ENCODE measurements at places on chromosomes 2 and 18.

GRCh38 chr2:36801088-36801487, 104.6 kb downstream of the VIT start:
- no peak for DNase-seq

GRCh38 chr2:36371070-36371874, 15.7 kb downstream of the CRIM1 start:
- DNase-seq = no peak

- DNase-seq = no peak
Measured at GRCh38 chr2:28582595-28582994, 86.7 kb downstream of the PLB1 start.

DNA sequence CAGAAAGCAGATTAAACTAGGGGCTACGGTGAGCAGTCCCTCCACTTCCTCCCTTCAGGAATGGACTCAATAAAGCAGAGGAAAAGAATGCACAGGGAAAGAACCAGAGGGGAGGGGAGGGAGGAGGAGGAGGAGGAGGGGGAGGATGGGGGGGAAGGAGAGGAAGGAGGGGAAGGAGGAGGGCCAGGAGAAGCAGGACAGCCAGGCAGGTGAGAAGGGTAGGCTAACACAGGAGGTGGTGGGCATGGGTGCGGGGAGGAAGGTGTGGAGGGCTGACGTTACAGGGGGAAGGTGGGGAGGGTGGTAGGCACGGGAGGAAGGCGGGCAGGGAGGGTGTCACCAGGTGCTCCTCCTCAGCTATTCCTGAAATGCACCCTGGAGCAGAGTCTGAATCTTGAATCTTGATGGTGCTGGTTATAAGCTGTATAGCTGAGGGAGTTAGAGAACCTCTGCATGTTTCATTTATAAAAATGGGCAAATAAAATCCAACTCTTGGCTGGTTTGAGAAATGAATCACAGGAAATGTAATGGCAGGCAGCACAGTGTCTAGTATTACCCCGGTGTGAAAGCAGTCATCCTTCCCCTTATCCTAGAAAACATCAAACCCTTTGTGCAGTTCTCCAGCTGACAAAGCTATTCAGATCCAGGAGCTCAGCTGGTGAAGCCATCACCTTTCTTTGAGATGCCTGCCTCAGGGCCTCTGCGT, 3.4 kb downstream of the TMEM18 start:
- DNase-seq = no peak

DNA sequence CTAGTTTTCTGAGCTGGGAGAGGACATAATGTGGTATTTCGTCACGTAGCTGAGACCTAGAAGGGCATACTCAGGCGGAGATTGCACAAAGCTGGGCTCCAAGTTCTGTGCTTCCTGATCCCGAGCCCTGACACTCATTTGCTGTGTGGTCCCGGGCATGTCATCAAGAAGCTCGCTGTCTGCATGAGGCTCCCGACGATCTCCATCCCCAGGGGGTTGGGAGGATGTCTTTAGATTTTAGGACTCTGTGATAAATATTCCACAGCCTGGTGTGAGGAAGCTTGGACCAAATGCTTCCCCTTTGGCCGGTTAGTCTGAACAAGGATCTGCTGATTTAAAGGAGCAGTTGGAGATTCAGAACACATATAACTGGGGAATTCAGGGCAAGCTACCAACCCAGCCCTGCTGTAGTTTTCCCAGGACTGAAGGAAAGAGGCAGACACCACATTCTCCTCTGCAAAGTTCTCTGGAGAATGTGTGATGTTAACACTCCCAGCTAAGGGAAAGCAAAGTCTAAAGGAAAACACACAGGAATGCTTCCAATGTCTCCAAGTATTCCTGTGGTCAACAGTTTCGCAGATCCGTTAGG, 2.3 kb downstream of the KCNE4 start:
- no peak for DNase-seq

DNA sequence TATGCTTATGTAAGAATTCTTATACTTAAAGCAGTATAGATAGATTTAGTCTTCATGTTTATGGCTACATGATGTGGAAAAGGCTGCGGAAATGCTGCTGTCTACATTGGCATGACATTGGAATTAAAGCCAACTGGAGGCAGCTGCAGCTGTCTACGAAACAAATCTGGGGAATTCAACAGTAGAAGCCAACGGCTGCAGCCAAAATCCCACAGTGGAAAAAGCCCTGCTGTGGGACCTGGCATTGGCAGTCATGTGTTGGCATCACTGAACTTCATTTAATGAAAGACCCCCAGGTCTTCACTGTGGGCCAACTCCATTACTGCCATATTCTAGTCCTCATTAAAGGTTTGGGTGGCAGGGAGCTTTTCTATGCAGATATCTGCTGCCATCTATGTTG, 223.6 kb downstream of the SLC8A1 start:
- DNase-seq = no peak

DNA sequence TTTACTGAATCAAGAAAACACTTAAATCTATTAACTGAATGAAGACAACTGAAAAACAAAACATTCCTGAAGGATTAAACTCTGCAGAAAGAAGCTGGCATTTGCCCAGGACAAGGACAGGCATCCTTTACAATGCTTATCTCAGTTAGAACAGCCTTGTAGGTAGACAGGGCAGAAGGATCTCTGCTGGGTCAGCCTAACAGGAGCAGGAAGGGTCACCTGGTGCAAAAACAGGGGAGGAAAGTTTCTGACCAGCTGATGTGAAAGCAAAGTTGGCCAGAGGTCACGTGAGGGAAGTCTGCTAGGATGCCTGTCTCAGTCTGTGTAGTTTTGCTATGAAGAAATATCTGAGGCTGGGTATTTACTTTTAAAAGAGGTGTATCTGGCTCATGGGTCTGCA, 348.6 kb downstream of the ANAPC1 start:
- no peak for DNase-seq

- DNase-seq = no peak
Measured at GRCh38 chr2:9573840-9574239, 18.2 kb upstream of the ADAM17 start.

GRCh38 chr2:208782097-208782496, 375.5 kb downstream of the PTH2R start:
- DNase-seq = no peak

DNA sequence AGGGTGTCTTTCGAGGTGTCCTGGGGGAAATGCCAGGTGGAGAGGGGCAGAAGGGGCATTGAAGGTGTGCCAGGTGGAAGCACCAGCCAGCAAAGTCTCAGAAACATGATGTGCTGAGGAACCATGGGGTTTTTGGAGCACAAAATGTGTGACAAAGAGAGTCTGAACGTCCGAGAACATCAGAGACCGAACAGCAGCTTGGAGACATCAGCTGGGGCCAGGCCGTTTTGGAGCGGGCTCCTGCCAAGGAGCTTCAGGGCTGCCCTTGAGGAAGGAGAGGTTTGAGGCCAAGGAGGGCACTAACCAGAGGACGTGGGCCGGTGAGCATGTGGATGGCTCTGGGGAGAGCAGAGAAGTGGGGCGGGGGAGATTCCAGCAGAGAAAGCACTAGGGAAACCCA, 5.3 kb upstream of the MBP start:
- no peak for DNase-seq

GRCh38 chr2:106288873-106289272, 94.8 kb upstream of the UXS1 start:
- no peak for DNase-seq

DNA sequence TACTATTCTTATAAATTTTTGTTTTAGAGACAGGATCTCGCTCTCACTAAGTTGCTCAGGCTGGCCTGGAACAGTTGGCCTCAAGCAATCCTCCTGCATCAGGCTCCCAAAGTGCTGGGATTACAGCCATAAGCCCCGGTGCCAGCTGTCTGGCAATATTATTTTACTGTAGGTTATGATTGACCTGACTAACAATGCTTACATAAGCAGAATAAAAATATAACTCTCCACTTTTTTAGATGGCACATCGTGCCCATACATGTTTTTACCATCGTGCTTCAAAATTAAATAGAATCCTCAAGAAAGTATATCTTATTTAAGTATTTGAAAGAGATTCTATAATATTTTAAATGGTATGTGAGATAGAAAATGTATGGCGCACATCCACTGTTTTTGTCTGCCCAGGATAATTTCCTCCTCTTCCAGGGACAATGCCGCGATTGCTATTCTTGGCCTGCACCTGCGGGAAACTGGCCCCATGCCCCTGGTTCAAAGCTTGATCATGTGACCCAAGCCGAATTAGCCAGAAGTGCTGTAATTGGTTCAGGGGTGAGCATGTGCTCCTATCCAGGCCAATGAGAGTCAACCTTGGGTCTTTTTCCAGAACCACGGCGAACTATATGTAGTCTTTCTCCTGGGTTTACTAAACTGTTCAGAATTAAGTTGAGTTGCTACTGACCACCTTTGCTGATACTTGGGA, 38.3 kb upstream of the GREB1L start:
- DNase-seq = no peak

DNA sequence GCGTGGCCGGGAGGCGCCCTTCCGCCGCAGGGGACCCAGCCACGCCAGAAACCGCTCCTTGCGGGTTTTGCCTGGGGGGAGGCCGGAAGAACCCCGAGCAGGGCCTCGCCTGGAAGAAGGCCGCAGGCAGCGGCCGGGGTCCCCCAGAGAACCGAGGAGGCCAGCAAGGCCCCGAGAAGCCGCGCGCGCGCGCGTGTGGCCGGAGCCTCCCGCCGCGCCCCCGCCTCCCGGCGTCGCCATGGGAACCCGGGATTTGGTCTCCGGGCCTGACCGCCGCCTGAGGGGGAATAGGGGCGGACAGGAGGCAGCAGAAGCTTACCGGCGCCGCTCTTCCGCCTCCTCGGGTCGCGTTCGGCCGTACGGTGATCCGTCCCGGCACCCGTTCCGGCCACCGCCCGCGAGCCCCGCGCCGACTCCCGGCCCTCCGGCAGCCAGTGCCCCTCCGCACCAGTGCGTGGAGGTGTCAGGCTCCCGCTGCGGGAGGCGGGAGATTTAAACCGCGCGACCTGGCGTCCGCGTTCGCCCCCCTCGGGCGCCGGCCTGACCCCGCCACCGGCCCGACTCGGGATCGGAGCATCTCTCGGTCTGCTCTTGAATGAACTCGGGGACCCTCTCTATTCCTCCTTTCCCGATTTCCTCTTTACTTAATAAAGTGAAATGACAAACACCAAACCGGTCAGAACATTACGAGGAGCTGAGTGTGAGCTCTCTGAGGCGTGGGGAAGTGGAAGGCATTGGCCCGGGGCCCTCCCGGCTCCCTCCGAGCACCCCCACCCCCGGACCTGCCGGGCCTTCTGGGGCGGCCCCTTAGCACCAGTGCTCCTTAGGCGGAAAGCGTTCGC, at the start of gene ICA1L:
Gene ICA1L, minus strand, starts transcription at position 467 of the 842 bp plus-strand sequence. CDS start 42,757 bp downstream, outside the sequence.
- DNase-seq = peak; percentile 62

GRCh38 chr2:207088276-207088675, 77.5 kb downstream of the KLF7 start:
- no peak for DNase-seq

DNA sequence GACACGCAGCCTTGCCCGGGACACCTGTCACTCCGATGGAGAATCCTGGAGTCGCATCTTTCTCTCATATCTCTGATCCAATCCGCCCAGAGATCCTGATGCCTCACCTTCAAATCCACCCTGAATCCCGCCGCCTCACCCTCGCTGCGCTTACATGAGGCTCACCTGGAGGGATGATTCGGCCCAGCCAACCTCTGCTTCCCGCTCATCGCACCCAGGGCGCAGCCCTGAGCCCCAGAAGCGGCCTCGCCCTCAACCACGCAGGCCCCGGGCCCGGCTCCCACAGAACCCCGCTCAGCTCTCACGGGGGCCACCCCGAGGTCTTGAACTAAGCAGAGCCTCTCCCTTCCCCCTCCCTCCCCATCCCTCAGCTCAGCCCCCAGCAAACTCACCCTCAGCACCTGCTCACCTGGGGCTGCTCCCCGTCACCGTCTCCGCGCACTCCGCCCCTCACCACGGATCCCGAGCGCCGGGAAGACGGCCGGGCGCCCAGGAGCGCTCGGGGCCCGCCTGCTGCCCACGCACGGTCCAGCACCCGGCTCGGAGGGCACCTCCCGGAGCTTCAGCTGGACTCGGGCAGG, 160.0 kb downstream of the NDUFA10 start:
- no peak for DNase-seq

GRCh38 chr2:40120026-40120425, 331.9 kb downstream of the SLC8A1 start:
- no peak for DNase-seq

- DNase-seq = no peak
Measured at GRCh38 chr2:1979569-1979968, 235.3 kb upstream of the PXDN start.

- no peak for DNase-seq
Measured at GRCh38 chr18:34694591-34695165, 15.4 kb upstream of the DTNA start.

GRCh38 chr2:241458687-241459086, 49.7 kb downstream of the STK25 start:
- no peak for DNase-seq

DNA sequence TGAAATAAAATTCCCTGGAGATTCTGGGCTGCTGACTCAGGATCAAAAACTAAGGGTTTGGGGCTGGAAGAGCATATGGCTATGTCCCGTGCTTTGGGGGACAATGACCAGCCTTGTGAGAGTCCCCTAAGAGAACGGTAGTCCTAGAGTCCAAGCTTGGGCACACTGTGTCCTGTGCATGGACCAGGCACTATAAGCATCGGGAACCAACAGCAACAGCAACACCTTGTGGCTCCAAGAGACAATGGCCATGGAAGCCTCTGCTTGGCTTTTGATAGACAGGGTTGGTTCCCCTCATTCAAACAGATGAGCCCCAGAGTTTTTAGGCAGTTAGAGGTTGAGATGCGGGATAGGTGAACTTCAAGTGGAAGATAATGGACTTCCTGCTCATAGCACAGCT, 294.4 kb upstream of the CHAC2 start:
- DNase-seq = no peak

DNA sequence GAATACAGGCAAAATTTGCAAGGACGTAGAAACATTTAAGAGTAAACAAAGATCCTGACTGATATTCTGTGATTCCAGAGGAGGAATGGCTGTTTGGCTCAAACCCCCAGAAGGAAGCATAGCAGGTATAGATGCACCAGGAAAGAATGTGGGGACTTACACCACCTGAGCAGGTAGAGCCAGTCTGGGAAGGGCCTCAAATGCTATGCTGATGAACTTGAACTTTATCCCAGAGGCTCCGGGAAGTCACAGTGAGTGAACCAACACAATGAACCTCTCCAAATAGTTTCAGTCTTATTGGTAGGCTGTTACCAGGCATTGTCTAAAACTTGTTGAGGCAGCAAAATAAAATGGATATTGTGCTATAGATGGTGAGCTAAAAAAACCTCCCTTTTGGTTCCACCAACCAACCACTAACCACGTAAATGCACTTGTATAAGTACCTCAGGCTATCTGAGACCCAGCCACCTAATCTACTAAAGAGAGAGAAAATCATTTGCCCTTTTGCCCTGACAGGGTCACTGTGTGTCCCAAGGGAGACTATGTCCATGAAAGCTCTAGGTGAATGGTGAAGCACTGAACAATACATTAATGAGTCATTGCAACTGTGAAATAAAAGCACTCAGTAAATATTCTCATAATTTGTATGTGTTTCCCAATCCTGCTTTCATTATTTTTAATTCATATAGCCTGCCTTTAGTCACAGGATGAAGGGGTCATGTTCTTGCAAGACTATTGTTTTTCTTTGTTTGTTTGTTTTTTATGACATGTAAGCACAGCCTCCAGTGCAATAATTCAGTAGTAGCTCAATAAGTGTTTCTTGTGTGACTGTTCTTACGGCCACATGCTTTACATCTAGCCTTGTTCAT, 911.6 kb downstream of the EPHA4 start:
- no peak for DNase-seq
